Type B pancreatic cell (in vitro differentiated cells): ENCODE measurements at places on chromosomes 7 and 10.

GRCh38 chr10:60433684-60434083 is 44.0 kb upstream of the ANK3 start:
- DNase-seq: no peak

DNA sequence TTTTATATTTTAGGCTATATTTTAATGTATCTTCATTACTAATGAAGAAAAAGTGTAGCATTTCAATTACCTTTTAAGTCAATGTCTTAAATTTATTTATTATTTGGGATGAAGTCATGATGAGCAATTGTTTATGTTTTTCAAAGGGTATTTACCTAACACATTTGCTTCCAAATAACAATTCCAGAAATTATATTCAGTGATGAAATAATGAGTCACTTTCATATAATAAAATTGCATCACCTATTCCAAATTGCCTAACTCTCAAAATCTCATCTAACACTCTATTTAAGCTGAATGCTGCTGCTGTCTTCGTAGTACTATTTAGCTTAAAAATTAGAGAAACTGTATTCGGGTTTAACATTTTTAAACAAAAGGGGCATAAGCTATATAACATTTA is 97.7 kb downstream of the PRKG1 start:
- DNase-seq: no peak

DNA sequence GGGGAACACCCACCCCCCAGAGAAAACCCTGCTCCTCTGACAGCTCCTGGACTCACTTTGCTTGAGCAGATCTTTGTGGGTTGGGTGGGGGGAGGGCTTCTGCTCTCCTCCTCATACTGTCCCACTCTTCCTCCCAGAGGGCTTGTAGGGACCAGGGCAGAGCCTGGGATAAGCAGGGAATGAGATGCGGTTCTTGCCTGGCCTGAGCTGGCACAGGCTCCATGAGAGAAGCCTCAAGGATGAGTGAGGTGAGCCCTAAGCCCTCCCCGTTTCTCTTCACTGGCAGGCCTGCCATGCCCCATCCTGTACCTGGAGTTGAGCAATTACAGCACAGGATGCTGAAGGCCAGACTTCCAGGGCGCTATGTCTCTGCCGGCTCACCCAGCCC is 134.7 kb downstream of the ADAM12 start:
- DNase-seq: no peak

GRCh38 chr7:5064391-5065106 is 18.9 kb downstream of the RBAK start:
- DNase-seq: no peak

DNA sequence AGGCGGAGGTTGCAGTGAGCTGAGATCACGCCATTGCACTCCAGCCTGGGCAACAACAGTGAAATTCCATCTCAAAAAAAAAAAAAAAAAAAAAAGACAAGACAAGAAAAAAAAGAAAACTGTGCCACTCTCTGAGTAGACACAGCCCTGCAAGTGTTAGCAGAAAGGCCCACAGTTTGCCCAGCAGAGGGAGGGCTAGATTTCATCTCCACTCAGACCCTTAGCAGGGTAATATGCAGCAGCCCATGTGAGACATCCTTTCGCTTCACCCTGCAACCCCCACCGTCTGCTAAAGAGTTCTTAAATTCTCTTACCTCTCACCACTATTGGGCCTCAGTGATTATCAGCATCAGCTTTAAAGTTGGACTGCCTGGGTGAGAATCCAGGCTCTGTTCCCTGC is 38.2 kb downstream of the CTNNA3 start:
- no peak for DNase-seq

- no peak for DNase-seq
Observed at GRCh38 chr10:60444494-60445064, 54.9 kb upstream of the ANK3 start.

DNA sequence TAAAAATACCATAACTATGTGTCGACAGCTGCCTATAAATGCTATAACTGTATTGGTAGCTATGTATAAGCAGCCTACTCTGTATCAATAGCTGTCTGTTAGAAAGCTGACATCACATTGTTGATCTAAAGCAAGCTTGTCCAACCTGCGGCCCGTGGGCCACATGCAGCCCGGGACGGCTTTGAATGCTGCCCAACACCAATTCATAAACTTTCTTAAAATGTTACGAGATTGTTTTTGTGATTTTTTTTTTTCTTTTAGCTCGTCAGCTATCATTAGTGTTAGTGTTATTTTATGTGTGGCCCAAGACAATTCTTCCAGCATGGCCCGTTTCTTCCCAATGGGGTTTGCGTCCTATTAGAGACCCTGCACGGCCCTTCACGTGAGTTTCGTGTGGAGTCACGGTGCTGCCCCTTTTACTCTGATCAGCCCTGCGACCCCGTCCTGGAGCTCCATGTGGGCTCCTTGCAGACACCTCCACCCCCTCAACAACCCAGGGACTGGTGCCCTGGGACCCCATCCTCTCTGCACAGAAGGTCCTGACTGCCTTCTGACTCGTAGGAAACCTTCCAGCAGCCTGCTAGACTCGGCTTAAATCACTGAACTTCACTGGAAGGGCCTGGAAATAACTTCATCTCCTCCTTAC is 4.5 kb upstream of the PRKAR1B start:
- DNase-seq: no peak

DNA sequence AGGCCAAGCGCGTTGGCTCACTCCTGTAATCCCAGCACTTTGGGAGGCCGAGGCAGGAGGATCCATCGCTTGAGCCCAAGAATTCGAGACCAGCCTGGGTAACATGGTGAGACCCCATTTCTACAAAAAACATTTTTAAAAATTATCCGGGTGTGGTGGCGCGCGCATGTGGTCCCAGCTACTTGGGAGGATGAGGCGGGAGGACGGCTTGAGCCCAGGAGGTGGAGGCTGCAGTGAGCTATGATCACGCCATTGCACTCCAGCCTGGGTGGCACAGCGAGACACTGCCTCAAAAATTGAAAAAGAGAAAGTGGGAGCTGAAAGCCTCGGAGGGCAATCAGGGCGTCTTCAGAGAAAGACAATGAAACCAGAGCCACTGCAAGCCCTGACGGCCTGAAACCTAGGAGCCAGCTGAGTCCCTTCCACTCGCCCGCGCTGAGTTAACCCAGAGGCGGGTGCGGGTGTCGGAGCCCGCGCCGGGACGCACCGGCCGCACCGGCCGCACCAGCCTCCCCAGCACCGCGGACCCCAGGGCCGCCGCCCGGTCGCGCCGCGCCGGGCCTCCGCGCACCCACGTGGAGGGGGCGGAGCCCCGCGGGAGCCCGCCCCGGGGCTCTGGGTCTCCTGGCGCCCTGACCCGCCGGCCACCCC is 22.4 kb downstream of the ZFAND2A start:
- no peak for DNase-seq

- peak; percentile 65 for DNase-seq
Observed at GRCh38 chr10:48456808-48457761, 147.8 kb downstream of the ARHGAP22 start.

DNA sequence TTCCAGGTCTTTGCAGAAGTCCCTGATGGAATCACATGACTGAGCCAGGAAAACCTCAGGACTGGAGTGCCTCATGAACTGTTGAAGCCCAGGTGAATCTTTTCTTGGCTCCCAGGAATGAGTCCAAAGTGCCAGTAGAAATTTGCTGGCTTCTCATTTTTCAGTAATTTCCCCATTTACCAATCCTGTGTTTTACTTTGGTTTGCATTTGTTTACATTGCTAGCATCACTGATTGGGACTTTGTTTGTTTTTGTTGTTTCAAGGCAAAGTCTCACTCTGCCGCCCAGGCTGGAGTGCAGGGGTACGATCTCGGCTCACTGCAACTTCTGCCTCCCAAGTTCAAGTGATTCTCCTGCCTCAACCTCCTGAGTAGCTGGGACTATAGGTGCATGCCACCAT is 1.6 kb upstream of the ZNF12 start:
- no peak for DNase-seq

- DNase-seq: no peak
Observed at GRCh38 chr10:123165445-123166072, 11.4 kb downstream of the BUB3 start.

DNA sequence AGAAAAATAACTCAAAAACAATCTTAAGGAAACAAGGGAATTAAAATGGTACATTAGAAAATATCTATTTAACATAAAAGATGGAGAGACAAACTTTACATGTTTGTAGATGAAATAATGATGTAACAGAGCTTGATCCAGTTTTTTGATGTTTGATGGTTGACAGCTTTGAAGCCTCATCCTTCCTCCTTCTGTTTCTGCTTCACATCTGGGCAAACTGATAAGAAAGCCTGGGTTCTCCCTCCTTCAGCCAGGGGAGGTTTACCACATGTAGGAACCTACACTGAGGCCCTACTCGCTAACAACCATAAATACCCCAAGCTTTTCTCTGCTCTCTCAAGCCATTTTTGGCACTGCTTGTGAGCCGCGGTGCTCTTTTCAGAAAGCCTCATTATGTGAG is 82.8 kb upstream of the ZNF32 start:
- DNase-seq: no peak

DNA sequence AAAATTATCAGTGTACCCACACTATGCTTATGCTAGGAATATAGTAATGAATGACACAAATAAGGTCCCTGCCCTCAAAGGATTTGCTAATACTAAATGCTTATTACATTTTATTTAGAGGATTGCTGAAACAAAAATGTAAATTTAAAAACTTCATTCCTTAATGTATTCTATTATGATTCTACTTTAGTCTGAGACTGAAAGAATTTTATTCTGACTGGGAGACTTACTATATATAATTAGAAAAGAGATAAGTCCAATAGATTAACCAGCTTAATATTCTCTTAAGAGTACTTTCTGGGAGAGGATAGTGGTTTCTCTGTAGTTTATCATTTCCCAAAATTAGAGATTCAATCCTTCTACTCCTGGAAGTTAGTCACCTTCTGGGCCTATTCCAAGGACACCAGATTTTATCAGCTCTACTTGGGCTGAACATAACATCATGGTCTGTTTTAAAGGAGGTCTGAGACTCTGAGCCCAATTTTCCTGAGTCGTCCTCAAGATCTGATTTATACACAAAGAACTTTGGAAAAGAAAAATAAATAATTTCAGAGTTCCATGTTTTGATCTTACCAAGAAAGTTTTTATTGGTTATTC is 41.1 kb downstream of the ASZ1 start:
- no peak for DNase-seq
